ENCODE measurements at places on chromosomes 4 and X. TPM values are rescaled to one million over a fixed set of nuclear protein-coding genes. Genes with fewer than 3 reads are reported as not detected.

DNA sequence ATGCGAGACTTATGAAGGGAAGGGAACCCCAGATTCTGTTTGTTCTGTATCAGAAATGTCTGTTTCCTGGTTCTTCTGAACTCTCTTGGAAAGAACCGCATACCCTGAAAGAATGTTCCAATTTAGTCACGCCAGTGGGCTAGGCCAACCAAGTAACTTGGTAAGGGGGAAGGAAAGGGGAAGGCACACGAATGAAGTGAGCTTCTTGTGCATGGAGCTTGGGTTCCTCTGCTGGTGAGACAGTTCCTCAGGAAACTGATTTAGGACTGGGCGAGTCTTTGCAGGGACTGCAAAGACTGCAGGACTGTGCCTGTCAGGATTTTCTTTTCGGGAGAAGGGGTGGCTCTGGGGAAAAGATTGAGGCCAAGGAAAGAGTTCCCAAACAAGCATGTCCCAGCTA, 35.6 kb downstream of the FRMPD3 start:
- DNase-seq = no peak

HGFAC gene
- not detected for total RNA-seq

CPE gene
- total RNA-seq = 7.5 TPM

TSPAN7 gene
- 156 TPM for total RNA-seq

DNA sequence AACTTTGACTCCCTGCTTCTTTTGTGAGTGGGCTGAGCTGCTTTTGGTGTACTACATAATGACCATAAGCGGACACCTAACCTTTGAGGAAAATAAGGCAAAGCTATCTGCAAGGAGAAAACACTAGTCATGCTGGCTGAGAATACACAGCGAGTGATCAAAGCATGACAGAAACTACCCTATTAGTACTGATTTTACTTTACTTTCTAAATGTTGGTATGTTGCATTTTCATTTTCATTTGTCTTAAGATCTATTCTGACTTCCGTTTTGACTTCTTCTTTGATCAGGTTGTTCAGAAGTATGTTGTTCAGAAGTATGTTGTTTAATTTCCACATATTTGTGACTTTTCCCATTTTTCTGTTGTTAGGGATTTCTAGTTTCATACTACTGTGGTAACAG, 361.1 kb downstream of the TRAM1L1 start:
- DNase-seq = no peak

DNA sequence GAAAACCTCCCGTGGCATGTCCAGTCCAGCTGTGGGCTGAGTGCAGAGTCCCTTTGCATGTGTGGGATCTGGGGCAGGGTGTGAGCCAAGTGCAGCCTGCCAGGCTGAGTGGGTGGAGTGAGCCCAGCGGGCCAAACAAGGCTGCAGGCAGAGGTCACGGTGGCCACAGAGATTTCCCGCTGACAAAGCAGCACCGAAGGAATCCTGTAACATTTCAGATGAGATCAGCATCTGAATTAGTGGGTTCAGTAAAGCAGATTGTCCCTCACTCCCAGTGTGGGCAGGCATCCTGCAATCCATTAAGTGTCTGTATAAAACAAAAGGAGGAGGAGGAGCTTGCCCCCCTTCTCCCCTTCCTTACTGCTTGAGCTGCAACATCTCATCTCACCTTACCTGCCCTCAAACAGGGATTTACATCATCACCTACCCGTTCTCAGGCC, 324.4 kb downstream of the FAT4 start:
- no peak for DNase-seq

DNA sequence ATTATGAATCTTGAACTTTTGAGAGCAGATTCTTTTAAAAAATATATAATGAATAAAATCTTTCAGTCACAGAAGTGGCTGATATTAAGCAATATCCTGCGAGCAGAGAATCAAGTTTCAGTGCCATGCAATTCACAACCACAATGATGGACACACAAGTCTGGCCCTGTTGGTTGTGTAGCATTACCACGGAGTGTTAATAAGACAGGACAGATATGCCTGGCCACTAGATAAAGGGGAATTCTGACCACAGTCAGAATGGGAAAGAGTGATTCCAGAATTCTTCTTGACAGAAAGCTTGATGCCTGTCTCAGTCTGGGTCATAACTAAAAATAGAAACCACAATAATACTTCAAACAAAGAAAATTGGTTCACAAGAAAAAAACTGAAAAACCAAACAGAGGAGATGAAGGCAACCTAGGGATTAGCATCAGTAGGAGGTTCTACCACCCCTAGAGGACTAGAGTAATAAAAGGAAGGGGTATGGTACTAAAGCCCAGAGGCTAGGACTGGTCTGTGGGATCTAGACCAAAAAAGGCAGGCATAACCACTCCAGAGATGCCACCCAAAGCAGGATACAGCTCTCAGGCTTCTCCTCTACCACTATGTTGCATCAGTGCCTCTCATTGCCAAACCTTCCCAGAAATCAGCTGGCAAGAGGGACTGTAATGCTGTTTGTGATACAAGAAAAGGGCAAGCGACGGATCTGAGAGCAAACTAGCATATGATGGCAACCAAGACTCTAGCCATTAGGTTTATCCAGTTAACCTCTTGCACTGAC, 59.0 kb downstream of the RNF150 start:
- DNase-seq = no peak

STATH gene
- total RNA-seq = not detected

GRCh38 chrX:145393702-145394235, 146.5 kb downstream of the SPANXN1 start:
- no peak for DNase-seq

- no peak for DNase-seq
Observed at GRCh38 chrX:40056420-40056819, 41.3 kb downstream of the BCOR start.

DNA sequence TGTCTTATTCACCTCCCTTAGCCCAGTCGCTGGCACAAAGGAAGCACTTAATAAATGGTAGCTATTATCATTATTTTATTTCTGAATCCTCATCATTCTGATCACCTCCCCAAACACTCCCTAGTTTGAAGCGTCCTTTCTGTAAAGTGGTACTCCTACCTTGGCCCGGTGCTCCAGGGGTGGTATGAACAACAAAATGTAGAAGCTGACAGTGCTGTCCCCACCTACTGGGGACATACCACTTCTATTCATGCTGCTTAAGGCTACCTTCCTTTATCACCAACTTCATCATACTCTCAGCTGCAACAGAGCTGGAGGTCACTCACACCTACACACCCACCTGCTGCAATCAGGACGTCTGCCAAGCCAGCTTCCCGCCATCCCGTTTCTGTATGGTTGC, 40.8 kb upstream of the APLN start:
- no peak for DNase-seq

DNA sequence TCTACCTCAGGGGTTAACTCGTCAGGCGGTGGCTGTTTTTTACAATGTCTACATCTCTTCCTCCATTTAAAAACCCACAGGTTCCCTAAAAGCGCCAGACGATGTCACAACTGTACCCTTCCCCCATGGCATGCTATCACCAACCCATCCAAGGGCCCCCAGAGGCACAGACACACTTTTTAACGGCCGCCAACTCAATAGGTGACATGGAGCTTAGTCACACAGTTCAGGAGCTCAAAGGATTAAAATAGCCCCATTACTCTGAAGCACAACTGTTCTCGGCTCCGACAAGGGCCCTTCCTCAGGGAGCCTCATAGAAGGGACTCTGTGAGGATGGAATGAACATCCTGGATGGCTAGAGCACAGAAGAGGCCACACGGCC, 12.4 kb downstream of the SH3KBP1 start:
- DNase-seq = no peak

P2RY4 gene
- total RNA-seq = 5.1 TPM

DNA sequence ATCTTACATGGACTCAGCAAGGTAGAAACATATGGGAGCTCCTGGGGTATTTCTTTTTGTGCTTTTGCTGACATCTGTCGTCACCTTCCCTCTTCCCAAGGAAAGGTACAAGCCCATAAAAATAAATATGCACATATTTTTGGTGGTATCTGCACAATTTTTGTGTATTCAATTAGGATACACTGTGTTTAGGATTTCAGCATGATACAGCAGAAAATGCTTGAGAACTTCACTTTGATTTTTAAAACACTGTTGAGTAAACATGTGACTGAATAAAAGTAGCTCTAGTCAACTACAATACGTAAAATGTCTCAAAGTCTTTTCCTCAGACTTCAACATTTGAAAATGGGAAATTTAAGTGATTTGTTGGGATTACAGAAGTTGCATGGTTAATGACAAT, 99.4 kb upstream of the SPANXC start:
- no peak for DNase-seq

DNA sequence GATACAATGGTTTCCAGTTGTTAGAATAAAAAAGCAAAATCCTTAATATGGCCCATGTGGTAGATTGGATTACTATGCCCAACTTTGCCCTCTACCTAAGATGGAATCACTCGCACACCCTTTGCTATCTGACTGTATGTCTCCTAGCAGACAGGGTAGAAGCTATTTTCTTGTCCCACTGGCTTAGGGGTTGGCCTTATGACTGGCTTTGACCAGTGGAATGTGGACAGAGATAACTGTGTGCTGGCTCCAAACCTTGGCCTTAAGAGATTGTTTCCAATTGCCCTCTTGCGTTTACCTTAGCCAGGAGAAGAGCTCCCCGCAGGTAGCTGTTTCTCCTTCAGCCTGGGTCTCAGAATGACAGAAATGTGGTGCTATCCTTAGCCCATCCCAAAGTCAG, 355.9 kb downstream of the BCOR start:
- DNase-seq = no peak

- DNase-seq = no peak
Observed at GRCh38 chr4:81883530-81884450, 412.1 kb upstream of the RASGEF1B start.

DNA sequence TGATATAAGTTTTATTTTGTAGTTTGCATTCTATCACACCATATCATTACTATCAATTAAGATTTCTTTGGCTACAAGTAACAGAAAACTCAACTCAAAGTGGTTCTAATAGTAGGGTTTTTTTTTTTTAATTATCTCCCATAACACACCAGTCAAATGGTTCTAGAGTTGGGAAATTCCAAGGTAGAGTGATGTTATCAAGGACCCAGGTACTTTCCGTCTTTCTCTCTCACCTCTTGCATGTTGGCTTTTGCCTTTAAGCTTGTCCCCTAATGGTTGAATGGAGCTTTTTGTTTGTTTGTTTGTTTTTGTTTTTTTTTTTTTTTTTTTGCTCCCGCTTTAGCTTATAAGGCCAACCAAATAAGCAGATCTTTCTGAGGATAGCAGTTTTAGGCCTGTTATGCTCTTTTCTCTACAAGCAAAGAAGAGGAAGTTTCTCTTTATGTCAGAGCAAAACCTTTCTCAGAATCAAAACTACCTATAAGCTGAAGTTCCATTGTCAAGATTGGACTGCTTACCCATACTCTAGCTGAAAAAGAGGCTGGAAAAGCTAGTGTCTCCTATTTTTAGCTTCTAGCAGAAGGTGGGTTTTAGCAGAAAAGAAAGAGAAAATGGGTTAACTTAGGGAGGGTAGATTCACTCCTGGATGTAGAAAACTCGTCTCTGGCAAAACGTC, 177.5 kb downstream of the EDA start:
- no peak for DNase-seq

- DNase-seq = no peak
Observed at GRCh38 chr4:56649445-56650261, 31.4 kb downstream of the HOPX start.

PNPLA4 gene
- total RNA-seq = 14.1 TPM

- DNase-seq = no peak
Observed at GRCh38 chr4:16574981-16575380, 323.5 kb downstream of the LDB2 start.

NAP1L3 gene
- 1.3 TPM for total RNA-seq

GRCh38 chr4:41065434-41066006, 148.8 kb downstream of the APBB2 start:
- DNase-seq = no peak

- DNase-seq = no peak
Observed at GRCh38 chrX:100931218-100931924, 2.7 kb upstream of the XKRX start.

- peak; percentile 69 for DNase-seq
Observed at GRCh38 chrX:107674480-107675364, 46.4 kb downstream of the PRPS1 start.

Data from transverse colon (tissue), 4 donors.